Choroid plexus epithelial cell (primary cell): ENCODE measurements at places on chromosomes 2 and 18.

DNA sequence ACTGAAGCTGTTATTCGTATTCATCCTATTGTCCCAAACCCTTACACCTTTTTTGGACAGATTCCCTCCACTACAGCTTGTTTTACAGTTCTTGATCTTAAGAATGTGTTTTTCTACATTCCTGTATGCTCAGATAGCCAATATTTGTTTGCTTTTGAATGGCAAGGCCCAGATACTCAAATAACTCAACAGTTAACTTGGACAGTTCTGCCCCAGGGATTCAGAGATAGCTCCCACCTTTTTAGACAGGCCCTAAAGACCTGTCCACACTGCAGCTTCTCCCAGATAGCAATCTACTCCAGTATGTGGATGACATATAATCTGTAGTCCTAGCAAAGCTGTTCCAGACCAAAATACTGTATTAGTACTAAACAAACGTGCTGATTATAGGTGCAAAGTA lies 7.1 kb upstream of the AGXT start:
- DNase-seq, result no peak

DNA sequence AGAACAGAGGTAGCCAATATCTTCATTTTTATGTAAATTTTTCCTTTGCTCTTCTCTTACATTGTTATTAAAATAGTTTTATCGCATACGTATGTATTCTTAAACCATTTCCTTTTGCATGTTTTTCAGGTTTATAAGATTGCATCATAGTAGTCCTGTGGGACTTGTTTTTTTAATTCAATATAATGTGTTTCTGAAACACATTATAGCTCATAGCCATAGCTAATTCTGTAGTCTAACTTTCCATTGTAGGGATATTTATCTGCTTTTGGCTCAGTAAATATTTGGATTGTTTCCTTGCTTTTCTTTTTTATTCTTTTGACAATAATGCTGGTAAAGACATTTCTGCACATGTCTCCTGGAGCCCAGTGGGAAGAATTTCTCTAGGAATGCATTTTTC lies 484.3 kb downstream of the PTPRM start:
- peak; percentile 55 for DNase-seq

- DNase-seq, result no peak
Observed at GRCh38 chr18:36862182-36862581, 33.3 kb downstream of the KIAA1328 start.

DNA sequence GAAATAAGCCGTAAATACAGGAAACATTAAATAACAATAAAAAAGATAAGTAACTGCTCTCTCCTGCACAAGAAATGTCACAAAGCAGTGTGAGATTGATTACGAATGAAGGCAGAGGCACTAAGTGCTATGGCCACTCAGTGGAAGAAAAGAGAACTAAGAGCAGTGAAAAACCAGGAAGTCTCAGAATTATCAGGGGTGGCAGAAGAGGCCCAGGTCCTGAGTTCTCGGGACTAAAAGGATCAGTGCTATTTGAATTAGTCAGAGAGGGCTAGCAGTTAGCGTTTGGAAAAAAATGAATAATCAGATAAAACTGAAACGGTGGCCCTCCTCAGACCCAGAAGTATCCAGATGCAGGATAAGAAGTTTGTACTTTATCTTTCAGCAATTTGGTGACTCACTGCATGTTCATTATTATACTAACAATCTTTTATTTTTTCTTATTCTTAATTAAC lies 367.1 kb downstream of the ZEB2 start:
- DNase-seq, result peak; percentile 57

DNA sequence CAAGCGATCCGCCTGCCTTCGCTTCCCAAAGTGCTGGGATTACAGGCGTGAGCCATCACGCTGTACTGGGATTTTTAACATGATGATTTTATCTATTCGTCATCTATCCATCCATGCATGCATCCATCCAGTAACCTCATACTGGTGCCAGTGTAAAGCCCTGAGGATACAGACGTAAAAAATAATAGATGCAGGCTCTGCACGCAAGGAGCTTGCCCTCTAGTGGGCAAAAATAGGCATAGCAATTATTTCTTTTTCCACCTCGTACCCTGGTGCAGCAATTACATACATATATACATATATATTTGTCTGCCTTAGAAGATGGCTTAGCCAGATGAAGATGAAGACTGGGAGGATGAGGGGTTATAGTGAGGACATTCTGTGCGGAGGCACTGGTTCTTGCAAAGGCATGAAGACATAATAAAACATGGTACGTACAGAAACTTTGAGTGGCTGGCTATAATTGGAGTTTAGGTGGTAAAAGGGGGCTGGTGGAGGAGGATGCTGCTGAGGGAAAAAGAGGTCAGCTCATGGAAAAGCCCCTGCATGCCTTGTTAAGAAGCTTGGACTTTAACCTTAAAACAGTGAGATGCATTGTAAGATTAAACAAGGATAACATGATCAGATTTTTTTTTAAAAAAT lies 19.6 kb upstream of the RPIA start:
- peak; percentile 78 for DNase-seq

DNA sequence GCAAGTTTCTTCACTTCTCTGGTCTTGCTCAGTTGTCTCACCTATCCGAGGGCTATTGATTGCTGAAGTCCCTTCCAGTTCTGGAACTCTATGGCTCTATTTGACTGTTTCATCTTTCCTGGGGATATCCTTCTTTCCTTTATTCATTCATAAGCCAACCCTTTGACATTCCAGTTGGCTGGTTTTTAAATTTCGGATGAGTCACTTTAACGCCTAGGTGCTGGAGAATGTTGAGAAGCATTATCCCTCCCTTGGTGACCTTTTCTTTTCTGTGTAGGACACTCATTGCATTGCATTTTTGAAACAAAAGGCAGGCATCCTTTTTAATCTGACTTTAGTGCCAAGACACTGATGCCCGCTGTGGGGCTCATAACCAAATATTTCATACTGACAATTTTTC lies 307.1 kb downstream of the TSN start:
- DNase-seq, result no peak

- DNase-seq, result no peak
Observed at GRCh38 chr2:44839370-44839769, 102.1 kb upstream of the SIX3 start.

DNA sequence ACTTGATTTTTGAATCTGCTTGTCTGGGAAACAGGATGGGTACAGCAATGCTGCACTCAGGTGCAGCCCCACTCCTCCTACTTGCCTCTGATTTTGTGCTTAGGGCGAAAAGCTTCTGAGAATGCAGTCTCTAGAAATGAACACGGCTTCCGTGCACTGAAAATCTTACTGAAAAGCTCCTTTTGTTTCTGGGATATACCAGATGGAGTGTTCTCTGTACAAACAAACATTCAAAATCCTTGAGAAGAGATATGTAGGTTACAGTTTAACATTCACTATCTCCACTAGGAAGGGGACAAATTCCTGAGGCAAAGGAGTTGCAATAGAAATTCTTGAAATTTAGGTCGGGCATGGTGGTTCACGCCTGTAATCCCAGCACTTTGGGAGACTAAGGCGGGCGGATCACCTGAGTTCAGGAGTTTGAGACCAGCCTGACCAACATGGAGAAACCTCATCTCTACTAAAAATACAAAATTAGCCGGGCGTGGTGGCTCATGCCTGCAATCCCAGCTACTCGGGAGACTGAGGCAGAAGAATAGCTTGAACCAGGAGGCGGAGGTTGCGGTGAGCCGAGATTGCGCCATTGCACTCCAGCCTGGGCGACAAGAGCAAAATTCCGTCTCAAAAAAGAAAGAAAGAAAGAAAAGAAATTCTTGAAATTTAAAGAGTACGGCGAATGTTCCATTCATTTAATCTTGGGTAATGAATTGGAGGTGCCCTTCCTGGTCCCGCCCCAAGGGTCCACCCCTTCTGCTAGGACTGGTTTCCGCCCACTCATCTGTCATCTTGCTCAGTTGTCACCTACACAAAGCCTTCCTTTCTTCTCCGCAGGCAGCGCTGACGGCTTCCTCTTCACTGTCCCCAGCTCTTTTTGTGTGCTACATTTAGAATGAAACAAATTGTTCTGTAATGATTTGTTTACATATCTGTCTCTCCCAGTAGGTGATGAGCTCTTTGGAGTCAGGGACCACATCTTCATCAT lies 92.4 kb downstream of the SOCS6 start:
- no peak for DNase-seq

- peak; percentile 58 for DNase-seq
Observed at GRCh38 chr2:46350029-46350689, 53.0 kb downstream of the EPAS1 start.

- DNase-seq, result peak; percentile 54
Observed at GRCh38 chr2:109715313-109715805, 78.7 kb upstream of the RGPD5 start.

DNA sequence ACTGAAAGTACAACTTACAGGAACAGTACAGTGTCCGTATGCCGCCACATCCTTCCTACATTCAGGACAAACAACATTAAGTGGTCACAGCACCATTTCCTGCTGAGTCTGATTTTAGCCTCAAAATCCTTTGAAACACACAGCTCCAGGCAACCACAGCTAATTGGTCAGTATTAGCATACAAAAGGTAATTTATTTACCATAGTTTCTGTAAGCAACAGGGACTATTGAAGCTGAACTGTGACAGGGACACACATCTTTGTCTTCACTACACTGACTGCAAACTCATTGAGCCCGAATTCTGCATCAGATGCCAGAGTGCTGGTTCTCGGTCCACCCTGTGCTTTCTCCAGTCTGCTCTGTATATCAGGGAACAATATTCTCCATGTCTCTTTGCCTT lies 151.8 kb downstream of the ST6GAL2 start:
- no peak for DNase-seq

- DNase-seq, result peak; percentile 59
Observed at GRCh38 chr18:35029770-35030169, 11.4 kb upstream of the MAPRE2 start.

- DNase-seq, result no peak
Observed at GRCh38 chr2:169066897-169067296, 2.5 kb upstream of the DHRS9 start.

GRCh38 chr2:19786408-19787058 lies 115.2 kb downstream of the TTC32 start:
- peak; percentile 62 for DNase-seq

- no peak for DNase-seq
Observed at GRCh38 chr2:55807900-55808299, 114.3 kb upstream of the PNPT1 start.

DNA sequence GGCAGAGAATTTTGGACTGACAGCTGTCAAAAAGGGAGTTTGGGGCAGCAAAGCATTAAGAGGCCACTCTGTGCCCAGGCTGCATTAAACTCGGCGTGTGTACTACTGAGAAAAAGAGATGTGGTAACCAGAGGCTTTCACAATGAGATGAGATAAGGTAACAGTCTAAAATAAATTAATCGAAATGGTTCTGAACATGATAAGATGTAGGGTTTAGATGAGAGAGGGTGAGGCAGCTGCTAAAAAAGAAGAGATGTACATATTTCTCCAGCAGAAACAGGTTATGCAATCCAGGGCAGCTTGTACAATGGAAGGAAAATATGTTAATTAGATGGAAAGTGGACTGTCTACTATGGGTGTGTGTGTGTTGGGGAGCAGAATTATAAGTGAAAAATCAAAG lies 39.2 kb upstream of the ACTR3 start:
- no peak for DNase-seq

GRCh38 chr2:70247364-70248180 lies 856 bp downstream of the TIA1 start:
- peak; percentile 33 for DNase-seq

DNA sequence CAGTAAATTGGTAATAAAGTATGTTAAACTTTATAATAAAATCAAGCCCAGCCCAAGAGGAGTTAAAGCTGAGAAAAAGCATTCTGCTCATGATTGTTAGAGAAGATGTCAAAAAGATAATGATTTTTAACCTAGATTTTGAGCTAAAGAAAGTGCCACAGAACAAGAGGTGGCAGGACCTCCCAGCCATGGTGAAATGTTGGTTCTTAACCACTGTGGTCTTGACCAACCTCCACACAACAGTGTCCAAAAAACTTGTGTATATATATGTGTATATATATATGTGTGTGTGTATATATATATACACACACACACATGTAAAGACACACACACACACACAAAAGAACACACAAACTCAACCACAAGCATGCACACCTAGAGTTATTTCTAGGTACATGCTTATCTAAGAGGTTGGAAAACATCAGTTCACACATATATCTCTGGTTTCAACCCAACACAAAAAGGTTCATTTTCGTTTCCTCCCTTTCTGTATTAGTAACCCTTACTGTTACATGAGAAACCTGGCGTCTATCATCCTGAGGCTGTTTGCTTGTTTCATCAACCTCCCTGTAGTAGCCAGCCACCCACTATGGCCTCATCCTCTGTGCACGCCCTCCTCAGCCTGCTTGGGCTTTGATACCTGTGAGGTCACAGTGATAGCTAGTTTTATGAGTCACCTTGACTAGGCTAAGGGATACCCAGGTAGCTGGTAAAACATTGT lies 631.8 kb upstream of the ID2 start:
- no peak for DNase-seq

- DNase-seq, result peak; percentile 82
Observed at GRCh38 chr2:232592772-232593395, 40.5 kb upstream of the EFHD1 start.

DNA sequence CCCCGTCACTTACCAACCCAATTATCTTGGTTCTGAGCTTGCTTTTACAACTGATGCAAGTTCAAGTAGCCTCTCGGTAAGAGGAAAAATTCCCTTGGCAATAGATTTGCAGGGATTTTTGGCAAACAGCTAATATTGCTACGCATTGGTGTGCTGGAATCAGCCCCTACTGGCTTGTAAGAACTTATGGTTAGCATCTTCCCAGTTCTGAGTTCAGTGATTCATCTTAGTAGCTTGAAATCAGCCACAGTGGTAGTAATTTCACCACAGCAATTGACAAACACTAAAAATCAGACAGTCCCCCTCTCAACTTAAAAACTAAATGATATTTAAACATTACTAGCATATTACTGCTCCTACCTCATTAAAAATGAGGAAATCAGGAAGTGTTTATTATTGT lies 5.9 kb upstream of the RAX start:
- DNase-seq, result no peak

DNA sequence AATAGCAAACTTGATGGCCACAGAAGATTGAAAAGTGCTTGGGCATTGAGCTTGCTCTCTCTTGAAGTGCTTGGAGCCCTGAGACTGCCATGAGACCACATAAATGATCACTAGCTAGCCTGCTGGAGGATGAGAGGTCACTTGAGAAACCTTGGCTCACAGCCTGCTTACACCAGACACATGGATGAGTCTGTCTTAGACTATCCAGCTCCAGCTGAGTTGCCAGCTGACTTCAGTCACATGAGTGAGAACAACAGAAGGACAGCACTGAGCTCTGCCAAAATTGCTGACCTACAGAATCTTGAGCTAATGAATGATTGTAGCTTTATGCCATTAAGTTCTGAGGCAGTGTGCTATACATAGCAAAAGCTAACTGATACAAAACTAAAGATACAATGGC lies 18.1 kb downstream of the NABP1 start:
- DNase-seq, result peak; percentile 99

- no peak for DNase-seq
Observed at GRCh38 chr2:8477552-8478470, 204.0 kb upstream of the ID2 start.
